ENCODE measurements at places on chromosomes 2 and 18. TPM values are rescaled to one million over a fixed set of nuclear protein-coding genes. Genes with fewer than 3 reads are reported as not detected.

- DNase-seq = no peak
- H3K27me3 ChIP-seq = no peaks in the 10 kb centered on the region
- no peak overlapping the region for H3K4me3 ChIP-seq
- H3K4me1 ChIP-seq = no peaks in the 10 kb centered on the region
Measured at GRCh38 chr2:212409560-212409959, 129.0 kb downstream of the ERBB4 start.

DNA sequence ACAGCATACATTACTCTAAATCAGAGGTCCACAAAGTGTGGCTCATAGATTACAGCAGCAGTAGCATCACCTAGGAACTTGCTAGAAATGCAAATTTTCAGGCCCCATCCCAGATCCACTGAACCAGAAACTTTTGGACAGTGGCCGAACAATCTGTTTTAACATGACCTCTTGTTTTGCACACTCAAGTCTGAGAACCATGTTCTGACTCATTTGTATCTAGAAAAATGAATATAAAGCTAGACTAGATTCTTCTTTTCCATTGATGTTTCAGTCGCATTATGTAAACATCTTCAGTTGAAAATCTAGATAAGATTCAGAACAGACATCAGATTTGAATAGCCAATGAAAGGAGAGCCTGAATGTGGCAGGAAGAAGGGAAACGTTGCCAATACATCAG, 608.8 kb downstream of the LRP1B start:
- no peak overlapping the region for H3K27ac ChIP-seq
- no peaks in the 10 kb centered on the region for H3K27me3 ChIP-seq
- no peaks in the 10 kb centered on the region for H3K36me3 ChIP-seq
- H3K4me3 ChIP-seq = no peak overlapping the region
- no peaks in the 10 kb centered on the region for H3K4me1 ChIP-seq
- no peak for DNase-seq

GRCh38 chr2:239150125-239151011, 250.5 kb downstream of the HDAC4 start:
- H3K4me3 ChIP-seq = no peak overlapping the region
- no peak for DNase-seq
- H3K27ac ChIP-seq = peak overlapping the region; percentile 39
- H3K4me1 ChIP-seq = peaks cover 8% of the 10 kb centered on the region
- H3K36me3 ChIP-seq = peaks cover 3% of the 10 kb centered on the region

DNA sequence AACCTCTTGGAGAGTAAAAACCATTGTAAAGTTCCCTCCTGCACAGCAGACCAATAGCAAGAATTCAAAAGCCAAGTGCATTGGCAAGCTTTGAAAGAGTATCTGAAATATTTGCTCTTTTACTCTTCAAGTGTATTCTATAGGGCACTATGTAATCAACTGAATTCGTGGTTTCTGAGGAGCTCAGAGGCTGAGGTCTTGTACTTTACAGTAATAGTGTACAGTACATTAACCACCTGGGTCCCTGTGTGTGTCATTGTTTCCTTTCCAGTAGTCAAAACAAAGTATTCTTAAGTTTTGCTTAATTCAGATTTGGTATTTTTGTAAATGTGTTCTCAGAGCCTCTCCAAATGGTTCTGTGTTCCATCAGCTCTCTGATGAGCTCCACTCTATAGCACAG, 769.7 kb downstream of the LRRTM4 start:
- no peaks in the 10 kb centered on the region for H3K36me3 ChIP-seq
- H3K4me1 ChIP-seq = no peaks in the 10 kb centered on the region
- DNase-seq = no peak
- no peaks in the 10 kb centered on the region for H3K27me3 ChIP-seq

DNA sequence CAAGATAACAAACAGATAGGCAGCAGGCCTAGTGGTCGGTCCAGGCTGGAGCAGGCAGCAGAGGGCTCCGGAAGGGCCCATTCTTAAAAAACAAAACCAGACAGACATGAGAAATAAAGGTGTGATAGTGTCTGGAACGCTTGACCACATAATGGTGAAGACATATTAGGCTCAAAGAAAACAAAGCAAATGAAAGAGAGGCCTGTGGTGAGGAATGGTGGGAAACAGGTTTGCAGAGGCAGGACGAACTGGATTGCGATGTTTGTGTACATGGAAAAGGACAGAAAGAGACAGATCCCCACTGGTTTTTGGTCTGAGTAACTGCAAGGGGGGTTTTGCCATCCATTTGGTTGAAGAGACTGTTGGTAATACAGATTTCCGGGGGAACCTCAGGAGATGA, 19.9 kb downstream of the QPCT start:
- H3K4me3 ChIP-seq = no peak overlapping the region
- H3K4me1 ChIP-seq = peaks cover 14% of the 10 kb centered on the region
- H3K27ac ChIP-seq = no peak overlapping the region
- no peak for DNase-seq
- H3K36me3 ChIP-seq = no peaks in the 10 kb centered on the region

The IL37 gene
- not detected for polyA plus RNA-seq

The SLC5A7 gene
- not detected for polyA plus RNA-seq

DNA sequence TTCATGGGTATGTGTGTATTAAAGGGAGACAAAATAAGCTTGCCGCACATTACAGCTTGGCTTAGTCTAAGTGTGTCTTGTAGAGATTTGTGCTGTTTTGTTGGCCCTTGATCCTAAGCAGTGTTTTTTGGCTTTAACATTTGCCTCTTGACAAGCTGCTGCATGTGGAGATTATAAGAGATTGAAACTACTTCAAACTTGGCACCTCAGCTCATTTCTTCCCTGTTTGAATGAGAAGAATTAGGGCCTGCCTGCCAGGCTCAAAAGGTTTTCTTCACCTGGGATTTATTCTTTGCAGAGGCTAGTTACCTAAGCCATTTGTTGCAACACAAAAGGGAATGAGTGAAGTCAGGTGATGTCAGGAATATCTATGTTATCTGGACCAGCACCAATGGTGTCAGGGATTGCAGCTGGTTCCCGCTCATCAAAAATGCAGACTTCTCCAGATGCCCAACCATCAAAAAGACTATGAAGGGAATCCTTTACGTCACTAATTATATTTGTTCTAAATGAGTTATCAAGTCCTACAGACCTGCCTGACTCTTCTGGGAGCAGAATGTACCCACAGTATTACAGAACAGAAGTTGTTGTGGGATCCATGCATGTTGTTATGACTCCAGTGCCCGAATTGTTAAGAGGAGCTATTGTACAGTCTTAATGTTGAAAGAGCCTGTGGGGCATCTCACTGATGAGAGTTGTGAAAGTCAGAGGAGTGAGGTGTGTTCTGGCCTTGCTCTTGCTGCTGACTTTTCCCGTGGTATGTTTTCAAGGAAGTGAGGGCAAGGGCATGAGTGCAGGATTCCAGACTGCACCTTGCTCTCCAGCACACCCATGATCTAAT, 31.0 kb downstream of the ABCA12 start:
- no peak overlapping the region for H3K27ac ChIP-seq
- H3K36me3 ChIP-seq = no peaks in the 10 kb centered on the region
- H3K27me3 ChIP-seq = peaks cover 3% of the 10 kb centered on the region
- no peak overlapping the region for H3K4me3 ChIP-seq
- no peak for DNase-seq

GRCh38 chr2:88865801-88866371, 174.4 kb downstream of the RPIA start:
- no peak overlapping the region for H3K27ac ChIP-seq
- H3K4me1 ChIP-seq = peaks cover 4% of the 10 kb centered on the region
- DNase-seq = no peak
- no peaks in the 10 kb centered on the region for H3K27me3 ChIP-seq

GRCh38 chr2:72669121-72669520, 156.7 kb downstream of the EXOC6B start:
- no peak for DNase-seq
- H3K27ac ChIP-seq = no peak overlapping the region
- H3K36me3 ChIP-seq = no peaks in the 10 kb centered on the region
- no peaks in the 10 kb centered on the region for H3K27me3 ChIP-seq
- H3K4me3 ChIP-seq = no peak overlapping the region

The DOCK10 gene
- polyA plus RNA-seq = 71.2 TPM

DNA sequence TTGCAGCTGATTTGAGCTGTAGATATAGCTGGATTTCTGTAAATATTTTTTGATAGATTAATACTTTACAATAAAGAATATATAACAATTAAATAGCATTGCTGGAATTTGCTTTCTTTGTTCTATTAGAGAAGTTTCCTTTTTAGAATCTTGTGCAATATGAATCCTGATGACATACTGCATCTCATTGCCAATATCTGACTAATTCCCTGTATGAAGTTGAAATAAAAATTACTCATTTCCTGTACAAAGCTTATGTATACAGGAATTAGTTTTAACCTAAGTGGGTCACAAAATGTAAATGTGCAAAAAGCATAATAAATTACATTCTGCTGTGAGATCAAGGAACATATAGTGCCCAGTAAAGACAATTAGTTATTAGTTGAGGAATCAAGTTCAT, 72.8 kb upstream of the TMEFF2 start:
- no peak overlapping the region for H3K27ac ChIP-seq
- DNase-seq = no peak
- no peak overlapping the region for H3K4me3 ChIP-seq
- no peaks in the 10 kb centered on the region for H3K36me3 ChIP-seq
- no peaks in the 10 kb centered on the region for H3K27me3 ChIP-seq

- H3K4me3 ChIP-seq = no peak overlapping the region
- H3K27me3 ChIP-seq = no peaks in the 10 kb centered on the region
- no peaks in the 10 kb centered on the region for H3K4me1 ChIP-seq
- no peaks in the 10 kb centered on the region for H3K36me3 ChIP-seq
- H3K27ac ChIP-seq = no peak overlapping the region
- DNase-seq = no peak
Measured at GRCh38 chr2:236984046-236984445, 101.6 kb upstream of the COPS8 start.

The NOL4 gene
- not detected for polyA plus RNA-seq

DNA sequence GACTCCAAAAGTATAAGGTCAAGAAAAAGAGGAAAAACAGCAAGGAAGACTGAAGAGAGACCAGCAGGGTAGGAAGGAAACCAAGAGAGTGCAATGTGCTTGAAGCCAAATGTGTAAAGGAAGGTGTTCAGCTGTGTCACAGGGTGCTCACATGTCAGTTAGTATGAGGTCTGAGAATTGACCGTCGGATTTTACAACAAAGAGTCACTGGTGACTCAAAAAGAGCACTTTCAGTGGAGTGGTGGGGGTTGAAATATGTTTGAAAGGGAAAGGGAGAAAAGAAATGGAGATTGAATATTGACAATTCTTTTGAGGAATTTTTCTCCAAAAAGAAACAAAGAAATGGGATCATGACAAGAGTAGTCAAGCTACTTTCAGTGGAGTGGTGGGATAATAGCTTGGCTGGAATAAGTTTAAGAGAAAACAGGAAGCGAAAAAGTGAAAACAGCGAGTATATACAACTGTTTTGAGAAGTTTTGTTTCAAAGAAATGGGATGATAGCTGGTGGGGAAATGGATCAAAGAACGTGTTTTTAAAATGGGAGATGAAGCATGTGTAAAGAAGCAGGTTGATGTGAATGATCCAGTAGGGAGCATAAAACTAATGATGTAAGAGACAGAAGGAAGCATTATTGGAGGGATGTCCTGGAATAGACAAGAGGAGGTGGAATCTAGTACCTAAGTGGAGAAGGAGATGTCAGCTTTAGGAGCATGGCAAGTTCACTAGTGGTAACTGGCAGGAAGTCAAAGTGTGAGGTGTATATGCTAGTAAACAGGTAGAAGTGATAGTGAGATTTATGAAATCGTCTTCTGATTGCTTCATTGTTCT, 3.6 kb upstream of the TSPYL6 start:
- no peaks in the 10 kb centered on the region for H3K4me1 ChIP-seq
- H3K4me3 ChIP-seq = no peak overlapping the region
- DNase-seq = no peak
- H3K27me3 ChIP-seq = no peaks in the 10 kb centered on the region
- no peak overlapping the region for H3K27ac ChIP-seq

DNA sequence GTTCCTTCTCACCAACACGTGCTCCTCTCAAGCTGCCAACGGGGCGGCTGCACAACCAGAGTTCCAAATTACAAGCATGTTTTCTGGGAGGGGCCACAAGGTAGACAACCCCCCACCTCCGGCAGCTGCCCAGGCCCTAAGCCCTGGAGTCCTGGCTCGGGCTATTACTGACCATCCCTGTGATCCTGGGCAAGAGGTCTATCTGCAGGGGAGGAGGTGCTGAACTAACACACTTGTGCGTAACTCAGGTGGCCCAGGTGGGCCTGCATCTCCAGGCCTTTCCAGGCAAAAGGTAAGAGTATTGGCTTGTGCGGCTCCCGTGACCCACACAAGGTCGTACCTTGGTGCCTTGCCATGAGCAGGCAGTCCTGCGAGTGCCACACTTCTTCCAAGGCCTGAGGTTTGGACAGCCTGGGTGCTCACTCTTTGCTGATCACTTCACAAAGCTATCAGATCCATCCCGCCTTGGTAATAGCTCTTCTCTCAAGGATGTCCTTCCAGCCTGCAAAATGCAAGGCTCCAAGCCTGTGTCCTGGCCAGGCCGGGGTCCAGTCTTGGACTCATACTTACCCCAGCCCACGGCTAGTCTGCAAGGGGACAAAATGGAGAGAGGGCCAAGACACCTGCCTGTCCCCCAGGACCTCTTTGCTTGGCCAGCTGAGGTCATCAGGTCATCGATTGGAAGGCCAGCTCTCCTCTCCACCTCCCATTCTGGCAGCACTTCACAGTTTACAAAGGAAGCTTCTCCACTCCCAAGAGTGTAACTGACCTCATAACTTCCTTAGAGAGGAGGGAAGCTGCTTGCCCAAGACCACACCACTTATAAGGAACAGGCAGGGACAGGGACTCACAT, 33.9 kb downstream of the ADRA2B start:
- H3K4me3 ChIP-seq = no peak overlapping the region
- H3K27ac ChIP-seq = no peak overlapping the region
- H3K27me3 ChIP-seq = peaks cover 2% of the 10 kb centered on the region
- no peak for DNase-seq

The CRACDL gene
- 0.45 TPM for polyA plus RNA-seq
